ENCODE measurements at places on chromosomes 16 and 17.

DNA sequence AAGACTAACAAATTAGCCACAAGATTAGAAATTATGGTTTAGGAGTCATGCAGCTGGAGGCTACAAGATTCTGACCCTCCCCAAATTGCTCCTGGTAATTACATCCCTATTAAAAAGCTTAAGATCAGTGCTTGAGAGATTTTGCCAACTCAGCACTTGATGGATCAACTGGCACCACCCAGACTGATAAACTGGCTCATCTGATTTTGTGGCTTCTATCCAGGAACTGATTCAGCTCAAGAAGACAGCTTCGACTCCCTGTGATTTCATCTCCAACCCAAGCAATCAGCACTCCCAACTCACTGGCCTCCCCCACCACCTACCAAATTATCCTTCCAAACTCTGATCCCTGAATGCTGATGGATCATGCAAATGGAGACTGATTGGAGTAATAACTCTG, 94.8 kb downstream of the TNFRSF13B start:
- DNase-seq = no peak

GRCh38 chr17:37107406-37108083, 158.8 kb downstream of the AATF start:
- DNase-seq = no peak

DNA sequence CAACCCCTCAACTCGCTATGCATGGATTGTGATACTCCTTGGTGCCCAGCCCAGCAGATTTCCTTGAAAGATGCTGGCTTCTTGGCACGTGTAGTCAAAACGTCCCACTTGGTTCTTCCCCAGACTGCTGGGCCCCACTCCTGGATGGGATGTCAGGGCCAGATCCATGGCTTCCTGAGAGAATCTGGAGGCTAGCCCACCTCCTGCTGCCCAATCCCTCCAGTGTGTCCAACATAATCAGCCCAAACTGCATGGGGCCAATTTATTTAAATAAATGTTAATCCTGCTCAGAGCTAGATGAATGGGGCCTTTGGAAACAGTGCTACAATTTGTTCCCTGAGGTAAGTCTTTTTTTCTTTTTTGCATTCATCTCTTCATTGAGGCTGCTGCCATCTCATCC, 49.4 kb downstream of the WSB1 start:
- no peak for DNase-seq

DNA sequence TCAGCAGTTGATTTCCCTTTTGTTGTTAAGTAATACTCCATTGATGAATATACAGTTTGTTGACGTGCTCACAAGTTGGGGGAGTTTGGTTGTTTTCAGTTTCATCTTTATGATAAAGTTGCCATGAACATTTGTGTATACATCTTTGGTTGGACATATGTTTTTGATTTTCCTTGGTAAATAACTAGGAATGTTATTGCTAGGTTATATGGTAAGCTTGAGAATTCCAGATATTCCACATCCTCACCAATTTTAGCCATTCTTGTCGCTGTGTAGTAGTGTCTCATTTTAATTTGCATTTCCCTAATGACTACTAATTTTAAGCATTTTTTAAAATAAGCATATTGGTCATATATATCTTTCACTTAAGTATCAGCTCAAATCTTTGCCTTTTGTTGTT, 55.0 kb upstream of the RASL10B start:
- no peak for DNase-seq

DNA sequence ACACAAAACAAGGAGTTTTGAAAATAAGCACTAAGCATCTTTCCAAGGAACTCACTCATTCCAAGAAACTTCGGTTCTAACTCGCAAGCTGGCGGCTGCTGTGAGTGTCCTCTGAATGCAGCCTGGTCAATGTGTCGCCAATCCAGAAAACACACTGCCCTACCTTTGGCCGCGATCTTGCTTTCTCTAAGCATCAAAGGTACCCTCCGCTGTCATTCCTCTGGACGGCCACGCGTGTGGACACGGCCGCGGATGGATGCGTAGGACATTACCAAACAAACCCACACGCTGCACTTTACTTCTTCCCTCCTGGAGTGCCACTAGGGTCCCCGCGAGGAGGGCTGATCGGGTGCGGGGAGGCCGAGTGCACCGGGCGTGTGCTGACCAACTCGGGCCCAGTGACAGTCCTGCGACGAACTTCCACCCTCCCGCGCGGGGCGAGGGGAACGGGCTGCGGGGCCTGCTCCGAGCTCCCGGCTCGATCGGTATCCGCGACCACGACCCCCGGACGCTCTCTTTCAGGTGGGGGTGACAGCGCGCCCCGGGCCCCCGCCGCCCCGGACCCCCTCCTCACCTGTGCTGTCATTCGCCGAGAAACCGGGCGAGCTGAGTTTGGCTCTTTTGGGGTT, 1.1 kb downstream of the CREBBP start:
- no peak for DNase-seq

DNA sequence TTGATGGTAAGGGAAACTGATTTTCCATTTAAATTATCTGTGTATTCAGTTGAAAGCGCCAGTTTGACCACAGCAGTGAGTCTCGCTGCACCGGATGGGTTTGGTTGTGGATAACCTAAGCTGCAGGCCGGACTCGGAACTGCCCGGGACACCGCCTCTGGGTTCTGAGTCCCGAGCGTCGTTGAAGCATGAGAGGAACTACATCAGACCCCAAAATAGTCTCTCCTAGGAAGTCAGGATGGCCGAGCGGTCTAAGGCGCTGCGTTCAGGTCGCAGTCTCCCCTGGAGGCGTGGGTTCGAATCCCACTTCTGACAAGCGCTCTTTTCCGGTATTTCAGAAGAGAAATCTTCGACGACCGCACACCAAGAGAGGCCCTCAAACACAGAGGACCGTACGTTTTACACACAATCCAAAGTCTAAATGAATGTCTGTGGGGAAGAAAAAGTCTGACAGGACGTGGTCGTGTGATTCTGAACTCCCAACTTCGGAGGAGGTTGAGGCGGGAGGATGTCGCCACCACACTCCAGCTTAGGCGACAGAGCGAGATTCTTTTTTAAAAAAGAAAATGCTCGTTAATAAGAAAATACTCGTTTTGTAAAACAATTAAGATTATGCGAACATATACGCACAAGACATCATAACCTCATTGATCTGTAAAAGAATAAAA, 15.4 kb upstream of the PLLP start:
- peak; percentile 84 for DNase-seq

- peak; percentile 68 for DNase-seq
These were observed 40.1 kb downstream of the HIC1 start for GRCh38 chr17:2094891-2095535.

DNA sequence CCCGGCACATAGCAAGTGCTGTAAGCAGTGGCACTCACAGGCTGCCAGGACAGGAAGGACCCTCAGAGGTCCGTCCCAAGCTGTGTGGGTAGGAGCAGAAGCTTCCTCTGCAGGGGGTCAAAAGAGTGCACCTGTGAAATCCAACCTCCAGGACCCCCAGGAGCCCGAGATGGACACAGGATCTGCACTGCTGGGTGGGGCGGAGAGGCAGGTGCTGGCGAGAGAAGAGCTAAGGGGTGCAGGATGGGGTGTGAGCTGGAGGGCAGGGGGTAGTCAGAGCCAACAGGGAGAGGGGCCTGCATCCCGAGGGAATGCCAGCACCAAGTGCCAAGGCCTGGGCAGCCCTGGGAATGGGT, 650 bp upstream of the AANAT start:
- DNase-seq = no peak

DNA sequence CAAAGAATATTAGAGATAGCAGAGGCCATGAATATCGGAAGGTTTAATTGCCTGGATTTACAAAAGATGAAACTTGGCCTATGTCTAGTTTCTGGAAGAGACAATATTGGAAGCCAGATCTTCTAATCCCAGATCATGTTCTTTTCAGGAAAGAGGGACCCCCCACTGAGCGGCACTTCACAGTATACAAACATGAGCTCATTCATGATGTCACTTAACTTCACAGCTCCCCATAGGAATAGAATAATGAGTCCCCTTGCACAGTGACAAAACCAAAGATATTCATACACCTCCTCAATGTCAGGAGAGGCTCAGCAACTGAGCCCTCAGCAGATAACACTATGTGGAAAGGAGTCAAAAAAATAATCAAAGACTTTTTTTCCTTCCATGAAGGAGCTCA, 147.5 kb downstream of the CDH11 start:
- DNase-seq = no peak

DNA sequence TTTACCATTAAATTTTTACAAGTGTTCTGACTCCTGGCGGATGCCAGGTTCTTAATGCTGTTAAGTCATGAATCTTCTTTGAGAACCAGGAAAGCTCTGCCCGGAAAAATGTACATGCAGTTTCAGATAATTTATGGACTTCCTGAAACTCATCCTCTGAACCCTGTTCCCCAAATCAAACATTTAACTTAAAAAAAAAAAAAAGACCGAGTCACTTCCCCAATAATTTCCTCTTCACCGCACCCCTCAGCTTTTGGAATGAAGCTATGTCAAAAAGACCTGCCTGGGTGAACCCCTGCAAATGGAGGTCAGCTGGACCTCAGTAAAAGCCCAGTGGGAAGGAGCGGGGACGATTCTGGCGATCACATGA, 15.0 kb downstream of the ZNF232 start:
- no peak for DNase-seq

DNA sequence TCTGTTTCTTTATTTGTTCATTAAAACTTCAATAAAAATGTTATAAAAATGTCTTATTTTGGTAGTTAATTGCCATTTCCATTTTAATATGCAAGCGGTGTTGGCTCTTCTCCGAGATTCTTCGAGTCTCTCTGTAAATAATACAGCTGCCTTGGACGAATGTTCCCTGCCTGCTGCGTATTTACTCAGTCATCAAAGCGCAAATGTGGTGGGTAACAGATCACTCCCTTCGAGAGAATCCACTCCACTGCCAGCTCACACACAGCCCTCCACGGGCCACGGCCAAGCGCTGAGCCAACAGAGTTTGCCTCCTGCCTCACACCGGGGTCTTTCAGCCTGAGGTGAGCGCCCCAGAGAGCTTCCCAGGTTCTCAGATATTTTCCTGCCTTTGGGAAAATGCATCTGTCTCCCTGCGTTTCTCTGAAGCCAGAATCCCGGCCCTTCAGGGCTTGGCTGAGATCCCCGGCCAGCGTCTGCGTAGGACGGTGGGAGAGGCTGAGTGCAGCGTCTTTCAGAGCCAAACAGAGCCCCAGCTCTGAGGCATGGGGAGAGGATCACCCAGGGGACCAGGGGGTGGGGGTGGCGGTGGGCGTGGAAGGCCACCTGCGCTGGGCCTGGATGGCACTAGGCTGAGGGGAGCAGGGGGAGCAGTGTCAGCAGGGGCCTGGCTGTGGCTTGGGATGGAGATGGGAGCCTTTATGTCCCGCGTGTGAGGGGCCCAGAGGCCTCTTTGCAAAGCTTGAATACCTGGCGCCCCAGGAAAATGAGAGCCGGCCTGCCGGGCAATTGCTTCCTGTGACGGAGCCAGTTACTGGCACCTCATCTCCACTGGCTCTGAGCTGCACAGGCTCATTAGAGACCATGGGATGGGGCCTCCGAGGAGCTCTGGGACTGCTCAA, 248.7 kb downstream of the RBFOX3 start:
- DNase-seq = no peak

Measured in hepatic stellate cell (primary cell).